Activated CD4-positive, alpha-beta T cell treated with anti-CD3 and anti-CD28 coated beads for 1 hour (primary cell): ENCODE measurements at places on chromosomes 5 and 9.
A peak's percentile ranks its signal among the peaks of the same experiment; 100 is the strongest.

DNA sequence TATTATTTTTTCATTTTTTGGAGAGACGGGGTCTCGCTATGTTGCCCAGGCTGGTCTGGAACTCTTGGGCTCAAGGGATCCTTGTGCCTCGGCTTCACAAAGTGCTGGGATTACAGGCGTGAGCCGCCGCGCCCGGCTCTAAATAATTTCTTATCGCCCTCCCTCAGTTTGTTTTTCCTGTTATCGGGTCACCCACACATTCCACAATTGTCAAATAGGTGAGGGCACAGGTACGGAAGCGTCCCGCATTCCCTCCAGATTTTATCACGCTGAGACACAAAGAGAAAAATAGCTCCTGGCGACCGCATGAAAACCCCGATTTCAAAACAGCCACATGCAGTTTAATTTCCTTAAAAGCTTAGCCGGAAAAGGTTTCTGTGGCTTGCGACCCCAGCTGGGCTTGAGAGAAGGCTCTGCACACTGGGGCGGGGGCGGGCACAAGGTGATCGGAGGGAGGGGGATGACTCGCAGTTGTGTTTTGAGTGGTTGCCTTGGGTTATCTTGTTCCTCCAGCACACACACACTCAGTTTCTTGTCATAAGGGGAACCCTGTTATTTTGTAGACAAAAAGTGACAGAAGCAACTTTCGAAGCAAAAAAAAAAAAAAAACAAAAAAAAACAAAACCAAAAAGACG, 717 bp upstream of the IQGAP2 start:
- peak; percentile 54 for DNase-seq

DNA sequence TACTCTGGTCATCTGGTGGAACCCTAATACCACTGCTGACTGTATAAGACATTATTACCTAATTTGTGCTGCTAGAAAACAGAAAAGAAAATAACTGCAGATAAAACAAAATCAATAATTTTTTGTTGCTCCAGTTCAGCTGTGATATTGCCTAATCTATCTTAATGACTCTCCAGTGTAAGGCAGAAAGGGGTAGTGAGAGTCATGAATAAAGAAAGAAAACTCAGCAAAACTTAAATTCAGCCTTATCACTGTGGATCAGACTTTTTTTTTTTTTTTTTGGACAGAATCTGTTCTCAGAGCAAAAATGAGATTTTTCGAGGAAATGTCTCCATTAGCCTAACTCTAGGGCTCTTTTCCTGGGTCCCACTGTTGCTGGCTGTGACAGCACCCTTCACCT, 1.1 kb upstream of the DOCK2 start:
- DNase-seq = no peak

DNA sequence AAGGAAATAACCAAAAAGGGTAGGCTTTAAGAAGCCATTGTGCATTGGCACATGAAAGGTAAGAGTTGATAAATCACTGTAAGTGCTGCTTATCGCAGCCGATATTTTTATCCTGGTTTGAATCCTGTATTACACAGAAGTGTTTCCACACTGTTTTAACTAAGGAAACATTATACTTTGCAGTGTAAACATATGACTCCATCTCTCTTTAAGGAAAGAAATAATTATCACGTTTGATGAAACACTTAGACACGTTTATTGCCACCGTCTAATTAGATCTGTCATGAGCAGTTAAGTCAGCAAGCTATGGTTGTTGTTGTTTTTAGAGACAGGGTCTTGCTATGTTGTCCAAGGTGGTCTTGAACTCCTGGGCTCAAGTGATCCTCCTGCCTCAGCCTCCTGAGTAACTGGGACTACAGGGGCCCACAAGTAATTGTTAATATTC, 85.7 kb upstream of the TNFAIP8 start:
- DNase-seq = no peak

DNA sequence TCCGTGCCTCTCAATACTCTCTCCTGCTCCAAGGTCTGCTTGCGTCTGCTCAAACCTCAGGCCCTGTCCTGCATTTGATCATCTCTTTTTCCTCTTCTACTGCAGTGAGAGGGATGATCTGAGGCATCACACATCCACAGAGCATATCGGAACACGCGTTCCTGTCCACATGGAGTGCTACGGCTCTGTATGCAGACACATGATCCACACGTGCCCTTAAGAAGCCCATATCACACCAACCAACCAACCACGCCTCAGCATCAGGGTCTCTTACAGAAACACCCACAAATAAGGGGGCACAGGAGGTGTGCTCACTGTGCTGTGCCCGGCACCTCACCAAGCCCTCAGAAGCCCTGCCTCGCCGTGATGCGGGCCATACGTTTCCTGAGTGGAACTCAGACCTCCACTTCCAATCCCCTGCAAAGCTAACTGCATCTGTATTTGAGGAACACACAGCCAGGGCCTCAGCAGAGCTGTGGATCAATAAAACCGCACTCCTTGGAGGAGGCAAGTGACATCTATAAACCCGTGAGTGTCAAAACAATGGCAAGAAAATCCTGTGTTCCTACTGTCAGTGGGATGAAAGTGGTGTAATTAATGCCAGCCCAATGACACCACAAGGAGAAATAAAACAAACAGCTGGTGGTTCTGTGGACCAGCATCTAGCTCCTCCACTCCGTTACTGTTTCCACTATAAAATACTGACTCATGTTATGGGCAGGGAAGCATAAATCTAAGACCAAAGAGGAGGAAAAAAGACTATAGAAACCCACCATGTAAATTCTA, 40.4 kb downstream of the AK8 start:
- DNase-seq = no peak

DNA sequence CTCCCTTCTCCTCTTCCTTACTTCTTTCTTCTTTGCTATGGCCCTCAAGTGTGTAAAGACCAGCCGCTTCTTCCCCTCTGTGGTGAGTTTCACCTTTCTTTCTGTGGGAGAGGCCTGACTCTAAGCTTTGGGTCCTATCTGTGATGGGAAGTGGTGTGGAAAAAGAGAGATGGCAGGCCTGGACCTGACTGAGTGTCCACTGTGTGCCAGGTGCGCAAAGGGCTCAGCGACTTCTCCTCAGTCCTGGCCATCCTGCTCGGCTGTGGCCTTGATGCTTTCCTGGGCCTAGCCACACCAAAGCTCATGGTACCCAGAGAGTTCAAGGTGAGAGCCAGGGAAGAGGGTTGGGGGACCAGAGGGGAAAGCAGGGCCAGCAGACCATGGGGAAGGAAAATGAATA, 5.9 kb downstream of the SLC4A9 start:
- no peak for DNase-seq

GRCh38 chr9:79129865-79130480, 441.8 kb upstream of the TLE4 start:
- no peak for DNase-seq

GRCh38 chr9:132160802-132161742, 786 bp upstream of the NTNG2 start:
- DNase-seq = peak; percentile 29

DNA sequence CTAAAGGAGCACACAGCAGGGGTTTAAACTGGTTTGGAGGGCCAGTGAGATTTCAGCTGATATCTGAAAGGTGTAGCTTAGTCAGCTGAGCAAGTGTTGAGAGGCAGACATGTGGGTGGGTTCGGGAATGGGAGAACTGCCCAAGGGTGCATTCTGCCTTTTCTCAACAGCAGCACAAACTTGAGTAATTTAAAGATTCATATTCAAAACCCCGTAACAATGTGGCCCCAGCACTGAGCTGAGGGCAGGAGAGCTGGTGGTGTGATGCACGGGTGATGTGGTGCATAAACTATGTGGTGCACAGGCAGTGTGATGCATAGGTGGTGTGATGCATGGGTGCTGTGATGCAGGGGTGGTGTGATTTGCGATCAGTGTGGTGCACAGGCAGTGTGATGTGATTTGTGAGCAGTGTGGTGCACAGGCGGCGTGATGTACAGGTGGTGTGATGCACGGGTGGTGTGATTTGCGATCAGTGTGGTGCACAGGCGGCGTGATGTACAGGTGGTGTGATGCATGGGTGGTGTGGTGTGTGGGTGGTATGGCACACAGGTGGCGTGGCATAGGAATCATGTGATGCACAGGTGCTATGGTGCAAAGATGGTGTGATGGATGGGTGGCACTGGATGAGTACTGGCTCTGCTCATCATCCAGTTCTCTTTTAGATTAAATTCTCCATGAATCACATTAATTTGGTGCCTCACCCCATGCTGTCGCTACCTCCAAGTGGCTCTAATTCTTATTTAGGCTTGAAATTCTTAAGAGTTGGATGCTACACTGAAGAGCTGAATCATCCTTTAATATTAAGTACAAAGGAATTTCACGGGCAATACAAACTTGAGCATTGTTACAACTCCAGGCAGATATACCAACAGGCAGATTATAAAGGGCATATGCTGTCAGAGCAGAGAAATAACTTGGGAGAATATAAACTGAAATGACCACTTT, 53.6 kb downstream of the DAP start:
- no peak for DNase-seq

- no peak for DNase-seq
Measured at GRCh38 chr9:125604196-125604595, 102.8 kb downstream of the MAPKAP1 start.

- DNase-seq = no peak
Measured at GRCh38 chr9:71253011-71253410, 131.6 kb upstream of the TRPM3 start.

DNA sequence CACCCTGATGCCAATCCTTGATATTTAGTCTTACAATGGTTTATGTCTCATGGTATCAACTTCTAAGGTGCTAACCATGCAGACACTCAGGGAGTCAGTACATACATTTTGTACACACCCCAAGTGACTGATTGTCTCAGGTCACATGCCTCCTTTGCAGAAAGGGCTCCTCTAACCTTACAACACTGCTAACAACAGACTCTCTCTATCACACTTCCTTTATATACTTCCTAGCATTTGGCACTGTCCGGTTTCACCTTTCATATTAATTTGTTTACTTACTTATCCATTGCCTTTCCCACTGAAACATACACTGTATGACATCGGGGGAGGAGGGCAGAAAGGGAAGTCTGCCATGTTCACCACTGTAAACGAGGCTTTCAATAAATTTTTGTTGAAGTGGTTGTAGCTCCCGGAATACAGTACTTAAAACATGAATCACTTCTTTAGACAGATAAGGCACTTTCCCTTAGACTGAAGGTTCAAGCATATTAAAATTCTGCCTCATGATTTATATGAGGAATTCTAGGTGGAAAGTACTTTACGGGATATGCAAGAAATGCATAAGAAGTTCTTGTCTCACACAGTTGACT, 20.6 kb downstream of the EMB start:
- no peak for DNase-seq

DNA sequence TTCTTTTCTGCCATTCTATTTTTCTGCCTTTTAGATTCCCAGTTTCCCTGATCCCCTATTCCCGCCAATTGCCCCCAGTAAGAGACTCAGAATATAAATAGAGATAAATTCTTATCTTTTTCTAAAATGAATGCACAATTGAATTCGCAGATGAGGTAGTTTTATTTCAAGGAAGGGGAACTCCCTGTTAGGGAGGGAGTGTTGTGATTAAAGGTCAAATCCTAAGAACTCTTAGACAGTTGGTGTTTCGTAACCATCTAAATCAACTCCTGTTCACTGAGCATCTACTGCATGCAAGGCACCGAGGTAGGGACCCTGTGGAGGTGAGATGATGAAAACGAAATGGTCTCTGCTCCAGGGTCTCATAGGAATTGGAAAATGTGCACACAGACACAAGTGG, 7.7 kb upstream of the MAP3K1 start:
- no peak for DNase-seq

- DNase-seq = no peak
Measured at GRCh38 chr5:38996123-38996522, 78.1 kb downstream of the RICTOR start.

DNA sequence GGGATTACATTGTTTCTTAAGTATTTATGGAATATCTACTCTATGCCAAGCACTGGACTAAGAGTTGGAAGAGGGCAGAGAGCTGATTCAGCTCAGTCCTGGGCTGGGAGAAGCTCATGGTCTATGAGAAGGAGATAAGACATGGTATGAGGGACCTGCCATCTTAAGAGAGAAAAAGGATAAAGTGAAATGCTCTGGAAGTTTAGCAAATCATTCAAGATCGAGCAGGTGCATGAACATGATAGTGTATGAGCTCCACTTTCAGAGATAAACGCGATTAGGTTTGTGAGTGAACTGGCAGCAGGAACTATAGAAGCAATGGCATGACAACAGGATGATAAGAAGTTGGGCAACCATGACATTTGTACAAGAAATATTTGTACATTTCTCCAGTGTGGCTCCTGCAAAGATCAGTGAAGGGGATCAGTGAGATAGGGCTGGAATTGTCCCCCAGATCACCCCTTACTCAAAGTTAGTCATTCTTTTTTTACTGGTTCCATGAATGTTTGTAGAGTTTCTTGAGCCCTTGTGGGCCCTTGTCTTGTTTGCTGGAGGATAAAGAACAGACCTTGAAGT, 26.6 kb upstream of the CCDC180 start:
- no peak for DNase-seq

DNA sequence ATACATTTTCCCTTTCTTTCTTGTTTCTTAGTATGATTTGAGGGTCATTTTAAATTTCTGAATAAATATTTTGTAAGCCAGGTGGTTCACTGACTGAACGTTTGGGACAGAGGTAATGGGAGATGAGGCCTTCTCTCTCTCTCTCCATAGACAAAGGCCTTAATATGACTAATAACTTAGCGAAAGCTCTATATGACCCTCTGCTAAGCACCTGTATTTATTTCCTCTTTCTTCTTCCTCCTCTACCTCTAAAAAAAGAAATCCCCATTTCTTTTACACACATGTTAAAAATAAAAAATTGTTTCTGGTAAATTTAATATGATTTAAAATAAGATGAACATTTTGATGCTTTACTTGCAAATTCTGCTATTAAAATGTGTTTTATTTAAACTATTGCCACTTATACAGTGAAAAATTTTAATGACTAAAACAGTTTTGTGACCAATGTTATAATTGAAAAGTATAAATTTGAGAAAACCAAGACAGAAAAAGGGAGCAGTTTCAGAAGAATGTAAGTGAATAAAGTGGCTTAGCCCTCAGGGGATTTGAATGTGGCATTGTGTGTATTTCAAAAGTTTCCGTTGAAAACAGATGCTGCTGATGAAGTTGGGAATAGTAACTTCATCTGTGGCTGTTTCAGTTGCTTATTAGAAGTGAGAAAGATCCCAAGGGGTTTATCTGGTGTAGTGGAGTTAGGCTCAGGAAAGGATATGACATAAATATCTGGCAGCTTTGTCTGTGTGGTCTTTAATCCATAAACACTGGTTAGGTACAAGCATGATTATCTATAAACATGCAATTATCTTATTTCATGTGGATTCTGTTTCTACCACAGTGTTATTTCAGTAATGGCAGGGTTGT, 128.6 kb upstream of the GRHPR start:
- DNase-seq = no peak
